ENCODE measurements at places on chromosomes 2 and 18.

DNA sequence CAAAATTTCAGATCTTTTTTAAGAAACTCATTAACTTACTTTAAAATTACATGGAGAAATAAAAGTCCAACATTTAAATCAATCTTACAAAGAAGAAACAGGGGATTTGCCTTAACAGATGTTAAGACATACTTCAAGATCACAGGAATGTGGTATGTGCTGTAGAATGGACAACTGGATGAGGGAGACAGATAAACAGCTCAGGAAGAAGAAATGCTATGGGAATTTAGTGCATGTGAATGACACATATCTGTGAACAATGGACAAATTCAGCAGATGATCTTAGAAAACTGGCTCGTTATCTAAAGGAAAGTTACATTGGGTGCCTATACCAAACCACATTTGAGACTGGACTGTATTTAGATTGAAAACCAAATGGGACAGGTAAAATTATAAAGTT, 246.8 kb upstream of the AGAP1 start:
- no peak for DNase-seq

DNA sequence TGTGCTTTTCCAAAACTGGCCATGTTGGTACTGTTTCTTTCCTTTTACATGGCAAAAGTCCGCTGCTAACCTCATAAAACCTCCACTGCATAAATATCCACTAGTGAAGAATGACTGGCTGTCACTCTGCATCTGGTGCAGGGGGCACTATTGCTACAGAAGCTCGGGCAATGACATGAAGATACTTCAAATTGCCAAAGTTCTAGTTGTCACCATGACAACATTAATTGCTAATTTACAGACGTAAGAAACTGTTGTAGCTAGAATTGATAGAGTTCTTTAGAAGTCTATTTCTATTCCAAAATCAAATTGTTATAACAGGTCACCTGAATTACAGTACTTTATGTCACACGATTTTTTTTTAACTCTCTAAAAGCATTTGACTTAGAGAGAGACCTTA, 845 bp downstream of the CFAP210 start:
- no peak for DNase-seq

- DNase-seq = no peak
These were observed 41.4 kb downstream of the AOX1 start for GRCh38 chr2:200627110-200627770.

DNA sequence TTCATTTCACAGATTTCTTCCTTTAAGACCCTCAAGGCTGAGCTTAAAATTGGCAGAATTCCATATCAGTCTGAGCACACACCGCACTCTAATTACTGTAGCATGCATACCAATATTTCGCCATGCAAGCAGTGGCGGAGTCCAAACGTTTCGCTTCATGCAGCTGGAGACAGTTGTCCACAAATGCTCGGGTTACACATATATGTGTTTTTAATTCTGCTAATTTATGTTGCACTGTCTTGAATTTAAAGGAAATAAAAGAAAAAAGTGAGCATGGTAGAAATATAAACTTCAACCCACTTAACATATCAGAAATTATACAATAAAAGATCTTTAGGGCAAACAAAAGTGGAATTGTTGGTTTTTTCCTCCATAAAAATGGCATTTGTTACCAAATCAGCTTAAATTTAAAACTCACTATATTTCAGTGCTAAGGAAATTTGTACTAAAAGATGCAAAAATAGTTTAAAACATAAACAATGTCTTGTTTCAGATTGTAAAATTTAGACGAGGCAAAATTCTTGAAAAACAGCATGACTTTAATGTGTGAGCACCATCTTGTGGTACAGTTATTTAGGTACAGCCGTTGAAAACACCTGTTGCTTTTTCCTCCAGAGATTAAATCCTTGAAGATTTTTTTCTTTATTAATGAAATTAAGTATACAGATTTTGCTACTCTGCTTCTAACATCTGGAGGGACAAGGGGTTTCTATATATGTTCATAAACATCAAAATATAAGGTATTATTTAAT, 24.1 kb upstream of the KANSL1L start:
- DNase-seq = no peak

All from fibroblast of skin of left quadriceps (primary cell).